ENCODE measurements at places on chromosomes 16 and 17.

GRCh38 chr17:50681263-50682200 lies 26.2 kb downstream of the ANKRD40 start:
- DNase-seq: no peak

GRCh38 chr16:963913-964312 lies 6.9 kb downstream of the LMF1 start:
- DNase-seq: no peak

GRCh38 chr17:46719891-46720290 lies 98.6 kb downstream of the WNT3 start:
- DNase-seq: no peak

DNA sequence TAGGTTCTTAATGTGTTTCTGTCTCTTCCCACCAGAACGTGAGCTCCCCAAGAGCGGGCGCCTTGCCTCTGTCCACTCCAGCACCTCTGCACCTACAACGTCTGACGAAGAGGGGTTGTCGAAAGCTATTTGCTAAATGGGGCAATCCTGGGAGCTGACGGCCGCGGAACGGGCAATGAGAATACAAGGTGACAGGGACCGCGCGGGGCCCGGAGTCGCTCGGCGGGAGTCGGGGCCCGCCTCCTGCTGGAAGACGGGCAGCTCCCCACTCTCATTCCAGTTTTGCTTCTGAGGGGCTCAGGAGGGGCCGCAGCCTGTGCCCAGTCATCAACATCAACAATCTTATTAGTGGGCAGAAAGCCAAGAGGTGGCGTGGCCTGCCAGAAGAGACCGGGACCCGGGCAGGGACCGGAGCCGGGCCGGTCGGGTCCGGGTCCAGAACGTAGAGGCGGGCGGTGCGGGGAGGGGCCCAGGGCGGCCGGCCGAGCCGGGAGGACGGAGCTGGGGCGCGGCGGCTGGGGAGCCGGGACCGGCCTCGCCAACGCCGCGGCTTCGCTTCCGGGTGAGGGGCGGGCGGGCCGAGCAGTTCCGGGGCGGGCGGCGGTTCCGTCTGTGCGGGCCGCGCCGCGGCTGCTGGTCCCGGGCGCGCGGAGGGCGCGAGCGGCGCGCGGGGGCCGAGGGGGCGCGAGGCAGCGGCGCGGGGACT lies at the start of gene MOSMO:
TSS of gene MOSMO (plus strand) at position 603 of the 706 bp plus-strand sequence. CDS start 191 bp downstream, outside the sequence.
- peak; percentile 38 for DNase-seq

- no peak for DNase-seq
These were observed 18.0 kb upstream of the ZNF629 start for GRCh38 chr16:30805056-30805369.

- DNase-seq: no peak
These were observed 19.2 kb downstream of the CD300LB start for GRCh38 chr17:74512036-74512435.

DNA sequence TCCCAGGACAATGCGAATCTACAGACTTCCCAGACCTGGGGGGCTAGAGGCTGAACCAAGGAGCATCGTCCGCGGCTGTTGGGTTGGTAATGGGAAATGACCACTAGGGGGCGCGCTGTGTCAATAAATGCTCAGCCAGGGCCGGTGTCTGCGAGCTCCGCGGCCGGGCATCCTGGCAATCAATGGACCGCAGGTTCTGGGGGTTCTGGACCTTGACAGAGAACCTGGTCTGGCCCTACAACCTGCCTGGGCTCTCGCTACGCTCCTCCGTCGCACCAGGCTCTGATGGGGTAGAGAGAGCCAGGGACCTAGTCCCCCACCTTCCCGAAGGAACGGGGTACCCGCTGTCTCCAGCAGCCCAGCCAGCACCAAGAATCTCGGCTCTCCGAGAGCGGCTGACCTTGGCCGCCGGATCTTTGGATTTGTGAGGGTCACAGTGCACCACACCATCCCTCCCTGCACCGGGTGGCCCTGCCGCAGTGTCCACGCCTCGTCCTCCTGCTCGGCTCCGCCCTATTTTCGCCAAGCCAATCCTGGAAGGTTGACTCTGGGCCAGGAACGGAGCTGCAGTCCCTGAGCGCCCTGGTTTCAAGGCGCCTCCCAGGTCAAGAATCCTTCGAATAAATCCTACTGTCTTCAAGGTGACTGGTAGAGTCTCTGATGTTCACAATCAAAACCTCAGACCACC lies 20.4 kb upstream of the BEAN1 start:
- peak; percentile 32 for DNase-seq

DNA sequence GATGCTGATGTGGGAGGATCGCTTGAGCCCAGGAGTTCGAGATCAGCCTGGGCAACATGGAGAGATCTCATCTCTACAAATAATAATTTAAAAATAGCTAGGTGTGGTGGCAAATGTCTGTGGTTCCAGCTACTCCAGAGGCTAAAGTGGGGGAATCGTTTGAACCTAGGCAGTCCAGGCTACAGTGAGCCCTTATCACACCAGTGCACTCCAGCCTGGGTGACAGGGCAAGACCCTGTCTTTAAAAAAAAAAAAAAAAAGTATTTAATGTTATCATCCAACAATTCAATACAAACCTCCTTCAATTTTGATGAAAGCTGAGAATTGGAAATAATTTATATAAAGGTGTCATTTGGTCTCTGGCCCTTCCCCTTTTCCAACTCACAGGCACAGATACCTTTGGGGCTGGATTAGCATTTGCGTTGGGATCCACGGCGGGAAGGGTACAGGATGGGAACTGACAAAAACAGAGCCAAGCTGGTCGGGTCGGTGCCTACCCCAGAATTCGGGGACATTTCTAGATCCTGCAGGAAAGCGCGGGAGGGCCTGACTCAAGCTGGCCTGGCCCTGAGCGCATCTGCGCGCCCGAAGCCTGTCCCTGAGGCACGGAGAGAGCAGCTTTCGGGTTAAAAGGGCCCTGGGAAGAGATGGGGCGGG lies 860 bp upstream of the DCAF7 start:
- DNase-seq: no peak

DNA sequence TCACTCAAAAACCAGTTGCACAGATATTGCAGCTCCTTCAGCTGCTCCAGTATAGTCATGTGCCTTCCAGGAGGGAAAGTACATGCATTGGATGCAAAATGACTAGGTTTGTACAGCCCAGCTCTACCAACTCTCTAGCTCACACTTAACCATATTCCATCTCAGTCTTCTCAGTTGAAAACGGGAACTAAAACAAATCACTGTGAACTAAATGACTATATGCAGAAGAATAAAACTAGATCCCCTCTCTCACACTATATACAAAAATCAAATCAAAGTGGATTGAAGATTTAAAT lies 24.9 kb downstream of the DCUN1D3 start:
- no peak for DNase-seq

DNA sequence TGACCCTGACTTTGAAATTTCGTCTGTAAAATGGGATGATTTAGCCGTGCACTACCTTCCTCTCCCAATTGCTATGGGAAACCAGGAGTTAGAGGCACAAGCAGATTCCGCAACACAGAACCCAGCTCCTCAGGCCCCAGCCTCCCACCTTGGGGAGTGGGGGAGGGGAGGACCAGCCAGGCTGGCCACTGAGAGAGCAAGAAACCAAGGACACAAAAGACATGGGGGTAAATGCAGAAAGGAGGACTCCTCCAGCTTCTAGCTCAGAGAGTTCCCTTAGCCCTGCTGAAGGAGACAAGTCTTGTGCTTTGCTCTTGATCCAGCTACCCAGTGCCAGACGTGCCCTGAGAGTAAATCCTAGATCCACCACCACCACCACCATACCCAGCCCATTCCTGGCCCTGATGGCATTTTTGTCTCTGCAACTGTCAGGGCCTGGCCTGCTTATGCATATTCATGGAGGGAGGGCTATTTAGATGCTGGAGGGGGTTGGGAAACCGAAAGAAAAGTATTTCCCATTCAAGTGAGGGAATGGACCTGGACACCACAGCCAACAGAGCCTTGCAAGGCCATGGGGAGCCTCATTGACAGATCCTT lies 25.9 kb downstream of the PITPNM3 start:
- no peak for DNase-seq

GRCh38 chr16:28103516-28104170 lies 40.1 kb upstream of the GSG1L start:
- DNase-seq: no peak

GRCh38 chr17:51957786-51958185 lies 200.7 kb downstream of the CA10 start:
- no peak for DNase-seq

DNA sequence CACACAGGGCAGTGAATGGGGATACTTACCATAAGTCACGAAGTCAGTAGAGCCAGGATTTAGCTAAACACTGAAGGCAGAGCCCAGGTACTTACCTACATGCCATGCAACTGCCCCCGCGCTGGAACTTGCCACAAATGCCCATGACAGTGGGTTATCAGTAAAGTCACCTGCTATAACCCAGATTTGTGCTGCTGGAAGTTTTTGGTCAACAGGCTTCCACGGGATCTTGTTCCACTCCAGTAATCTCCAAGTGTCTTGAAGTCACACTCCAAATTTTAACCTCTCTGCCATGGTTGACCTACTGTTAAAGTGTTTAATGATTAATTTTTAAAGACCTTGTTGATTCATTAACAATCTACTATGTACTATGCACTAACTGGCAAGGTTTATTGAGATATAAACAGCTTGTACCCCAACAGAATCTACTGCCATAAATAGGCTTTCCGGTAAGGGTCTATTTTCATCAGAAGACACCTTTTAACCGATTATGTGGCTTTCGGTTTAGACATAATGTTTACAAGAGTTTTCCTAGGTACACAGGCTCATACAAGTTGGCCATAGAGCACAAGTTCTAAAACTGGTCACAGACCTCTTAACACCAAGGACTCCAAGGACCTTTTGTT lies 6.3 kb upstream of the SLC5A11 start:
- no peak for DNase-seq

Measured in NCI-H2081 (cell line).